Fibroblast of skin of scalp (primary cell): ENCODE measurements at places on chromosomes 5 and 9.
A peak's percentile ranks its signal among the peaks of the same experiment; 100 is the strongest.

DNA sequence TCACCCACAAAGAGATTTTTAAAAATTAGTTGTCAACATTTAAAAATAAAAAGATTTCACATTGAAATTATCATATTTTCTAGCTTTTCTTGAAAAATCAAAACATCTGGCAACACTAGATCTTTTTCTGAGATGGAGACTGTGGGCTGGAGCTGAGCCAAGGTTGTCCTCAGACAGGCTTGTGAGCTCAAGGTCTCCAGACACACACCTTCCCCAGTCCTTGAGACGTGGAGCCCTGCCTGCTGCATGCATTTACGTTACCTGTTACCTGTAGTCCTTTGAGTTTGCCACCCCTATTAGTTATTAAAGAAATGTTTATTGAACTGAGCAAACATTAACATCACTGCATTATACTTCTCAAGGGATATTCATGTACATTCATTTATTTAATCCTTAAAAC, 87.5 kb upstream of the TLE1 start:
- no peak for DNase-seq

DNA sequence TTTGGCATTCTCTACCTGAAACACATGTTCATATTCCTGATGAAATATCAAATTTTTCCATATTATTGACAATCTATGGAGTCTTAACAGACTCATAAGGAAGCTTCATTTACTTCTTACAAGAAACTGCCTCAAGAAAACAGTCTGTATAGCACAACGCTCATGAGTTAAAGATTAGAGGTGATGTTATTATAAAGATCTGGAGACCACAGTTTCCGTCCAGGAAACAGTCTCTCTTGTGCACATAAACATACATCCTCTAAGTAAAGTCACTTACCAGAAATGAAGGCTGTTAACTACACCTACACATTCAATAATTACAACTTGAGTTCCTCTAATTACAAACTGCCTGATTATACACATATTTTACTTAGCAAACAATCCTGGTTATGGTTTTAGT, 86.9 kb downstream of the RAPGEF6 start:
- no peak for DNase-seq

- DNase-seq: peak; percentile 15
These were observed 59.2 kb downstream of the RIC1 start for GRCh38 chr9:5688109-5688508.

GRCh38 chr9:122930541-122931225, 629 bp downstream of the ZBTB26 start:
- DNase-seq: no peak

DNA sequence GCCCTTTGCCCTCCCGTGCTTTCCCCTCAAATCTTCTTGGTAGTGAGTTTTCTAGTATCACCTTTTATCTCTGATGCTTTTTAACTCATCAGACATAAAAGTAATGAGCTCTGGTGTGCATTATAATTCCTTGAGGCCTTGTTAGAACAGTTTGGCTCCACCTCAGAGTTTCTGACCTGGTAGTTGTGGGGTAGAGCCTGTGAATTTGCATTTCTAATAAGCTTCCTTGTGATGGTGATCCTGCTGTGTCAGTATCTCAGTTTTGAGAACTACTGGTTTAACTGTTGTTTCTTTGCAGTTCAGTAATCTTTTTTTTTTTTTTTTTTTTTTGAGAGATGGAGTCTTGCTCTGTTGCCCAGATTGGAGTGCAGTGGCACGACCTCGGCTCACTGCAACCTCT, 31.1 kb downstream of the UBE2D2 start:
- no peak for DNase-seq

GRCh38 chr5:30098940-30099339, 1094.5 kb upstream of the CDH6 start:
- no peak for DNase-seq
